NCI-H187 treated with DMSO at 0.1 percent for 48 hours (cell line): ENCODE measurements at places on chromosomes 1 and 21.
A peak's percentile ranks its signal among the peaks of the same experiment; 100 is the strongest.

- no peak for DNase-seq
Measured at GRCh38 chr1:23554127-23554480, 5.2 kb downstream of the ID3 start.

GRCh38 chr1:175192630-175193526 is at the start of gene KIAA0040:
KIAA0040 (minus strand) TSS chr1:175192776; CDS start chr1:175161013, 31,763 bp downstream.
- DNase-seq, result no peak

- DNase-seq, result no peak
Measured at GRCh38 chr1:207909687-207910086, 1.2 kb downstream of the CD34 start.

- no peak for DNase-seq
Measured at GRCh38 chr1:1320666-1321448, 3.6 kb downstream of the INTS11 start.

- no peak for DNase-seq
Measured at GRCh38 chr1:168640836-168641235, 64.4 kb downstream of the XCL1 start.

DNA sequence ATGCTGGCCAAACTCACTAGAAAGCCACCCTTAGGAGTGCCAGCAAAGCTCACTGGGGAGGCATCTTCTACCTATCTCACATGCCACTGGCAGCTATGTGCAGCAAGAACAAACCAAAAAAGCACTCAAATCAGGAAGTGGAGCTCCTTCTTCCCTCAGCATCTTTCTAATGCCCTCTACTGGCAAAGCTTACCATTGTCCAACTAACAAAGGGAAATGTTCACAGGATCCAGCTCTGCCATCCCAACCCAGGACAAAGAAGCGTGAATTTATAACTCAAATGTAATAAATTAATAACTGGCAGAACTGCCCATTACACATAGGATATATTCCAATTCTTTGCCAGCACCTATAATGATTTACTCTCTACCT is 38.9 kb downstream of the LEPR start:
- no peak for DNase-seq

- DNase-seq, result no peak
Measured at GRCh38 chr1:31013187-31013864, 52.2 kb downstream of the PUM1 start.

DNA sequence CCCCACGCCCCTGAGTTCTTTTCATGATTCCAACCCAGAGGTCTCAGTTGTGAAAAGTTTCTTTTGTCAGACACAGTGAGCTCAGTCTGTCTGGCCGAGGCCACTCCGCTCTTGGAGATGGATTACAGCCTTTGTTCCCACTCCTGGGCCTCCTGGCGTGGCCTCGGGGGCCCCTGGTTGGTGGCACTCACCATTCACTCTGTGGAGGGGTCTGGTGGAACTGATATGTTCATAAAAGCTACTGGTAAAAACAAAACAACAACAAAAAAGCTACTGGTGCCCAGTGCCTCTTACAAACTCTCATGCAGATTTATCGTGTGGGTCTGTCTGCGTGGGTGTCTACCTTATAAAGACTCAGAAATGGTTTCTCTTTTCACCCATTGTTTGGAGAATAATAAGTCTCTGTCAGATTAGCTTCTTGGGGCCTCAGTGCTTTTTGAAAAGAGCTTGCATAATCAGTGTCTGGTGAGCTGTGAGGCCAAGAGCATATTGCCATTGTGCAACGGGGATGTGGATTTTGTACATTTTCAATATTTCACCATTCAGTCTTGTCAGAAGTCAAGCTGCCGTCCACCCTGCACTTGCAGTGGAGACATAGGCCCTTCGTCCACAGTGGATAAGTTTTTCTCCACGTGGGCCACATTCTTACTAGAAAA is 86.7 kb downstream of the GALNT2 start:
- no peak for DNase-seq

GRCh38 chr1:39130325-39130724 is 74.2 kb upstream of the MACF1 start:
- no peak for DNase-seq

DNA sequence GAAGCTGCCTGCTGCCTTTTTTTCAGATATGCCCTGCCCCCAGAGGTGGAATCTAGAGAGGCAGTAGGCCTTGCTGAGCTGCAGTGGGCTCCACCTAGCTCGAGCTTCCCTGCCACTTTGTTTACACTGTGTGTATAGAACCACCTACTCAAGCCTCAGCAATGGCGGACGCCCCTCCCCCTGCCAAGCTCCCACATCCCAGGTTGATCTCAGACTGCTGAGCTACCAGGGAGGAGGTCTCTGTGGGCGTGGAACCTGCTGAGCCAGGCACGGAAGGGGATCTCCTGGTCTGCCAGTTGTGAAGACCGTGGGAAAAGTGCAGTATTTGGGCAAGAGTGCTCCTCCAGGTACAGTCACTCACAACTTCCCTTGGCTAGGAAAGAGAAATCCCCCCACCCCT is 65.1 kb downstream of the MSH4 start:
- no peak for DNase-seq

- no peak for DNase-seq
Measured at GRCh38 chr1:226134170-226135058, 52.1 kb downstream of the ACBD3 start.

DNA sequence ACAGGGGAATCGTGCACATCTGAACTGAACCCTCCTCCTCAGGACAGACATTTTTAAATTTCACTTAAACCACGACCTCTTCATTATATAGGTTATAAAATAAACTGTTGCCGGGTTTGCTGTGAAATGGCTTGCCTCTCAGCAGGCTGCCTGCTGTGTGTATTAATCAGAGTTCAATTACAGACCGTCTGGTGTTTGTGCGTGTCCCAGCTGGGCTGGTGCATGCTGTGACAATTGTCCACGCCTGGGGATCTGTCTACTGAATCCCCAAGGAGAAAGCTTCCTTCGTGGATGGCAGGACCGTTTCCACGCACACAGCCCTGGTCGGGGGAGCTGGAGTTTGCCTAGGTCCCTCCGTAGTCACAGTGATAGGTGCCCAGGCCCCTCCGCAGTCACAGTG is 13.4 kb upstream of the AGPAT3 start:
- no peak for DNase-seq

DNA sequence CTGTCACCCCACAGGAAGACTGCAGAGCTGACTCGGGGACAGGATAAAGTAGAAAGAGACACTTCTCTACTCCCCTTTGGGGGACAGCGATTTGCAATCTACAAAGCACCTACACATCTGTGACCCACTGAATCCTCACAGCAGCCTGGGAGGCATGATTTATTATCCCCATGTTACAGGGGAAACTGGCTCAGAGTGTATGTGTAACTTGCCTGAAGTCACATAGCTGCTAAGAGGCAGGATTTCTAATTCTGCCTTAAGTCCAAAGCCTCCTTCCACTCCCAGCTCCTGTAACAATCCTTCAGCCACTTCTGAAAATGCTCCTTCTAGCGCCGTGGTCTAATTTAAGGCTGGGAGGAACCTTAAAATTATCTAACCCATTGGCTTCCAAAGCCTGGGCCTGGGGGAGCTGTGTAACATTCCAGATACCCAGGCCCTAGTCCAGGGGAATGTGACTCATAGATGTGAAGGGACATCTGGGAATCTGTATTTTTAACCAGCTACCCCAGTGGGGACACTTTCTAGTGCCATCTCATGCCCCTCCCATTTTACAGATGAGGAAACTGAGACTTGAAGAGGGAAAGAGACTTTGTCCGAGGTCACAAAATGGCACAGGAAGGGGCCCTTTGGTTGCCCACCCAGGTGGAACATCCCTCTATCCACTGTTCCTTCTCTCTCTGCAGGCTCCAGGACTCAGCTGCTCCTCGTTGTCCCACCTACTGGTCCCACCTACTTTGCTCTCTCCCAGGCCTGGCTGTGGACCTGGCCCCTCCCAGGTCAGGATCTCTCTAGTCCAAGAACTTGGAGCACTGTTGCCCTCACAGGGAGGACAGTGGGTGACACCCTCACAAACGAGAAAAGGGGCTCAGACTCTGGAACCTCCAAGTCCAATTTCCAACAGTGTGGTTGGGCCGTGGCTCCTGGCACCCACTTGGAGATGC is 48.9 kb downstream of the AHDC1 start:
- DNase-seq, result no peak

- DNase-seq, result no peak
Measured at GRCh38 chr1:223556414-223557129, 108.9 kb downstream of the CAPN8 start.

GRCh38 chr1:116871779-116872146 is 38.0 kb upstream of the PTGFRN start:
- no peak for DNase-seq

GRCh38 chr1:30688920-30689794 is 34.2 kb downstream of the MATN1 start:
- no peak for DNase-seq

- DNase-seq, result no peak
Measured at GRCh38 chr1:46479744-46480350, 9.8 kb upstream of the DMBX1 start.

DNA sequence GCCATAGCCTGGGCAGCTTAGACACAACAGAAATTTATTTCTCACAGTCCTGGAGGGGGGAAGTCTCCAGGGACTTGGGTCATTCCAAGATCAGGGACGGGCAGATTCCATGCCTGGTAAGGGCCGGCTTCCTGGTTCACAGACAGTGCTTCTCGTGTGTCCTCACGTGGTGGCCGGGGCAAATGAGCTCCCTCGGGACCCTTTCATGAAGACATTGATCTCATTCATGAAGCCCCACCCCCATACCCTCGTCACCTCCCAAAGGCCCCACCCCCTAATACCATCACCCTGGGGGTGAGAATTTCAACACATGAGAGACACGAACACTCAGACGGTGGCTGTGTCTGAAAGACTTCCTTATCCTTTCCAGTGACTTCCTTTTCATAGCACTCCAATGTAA is 51.5 kb downstream of the ACOT7 start:
- no peak for DNase-seq

GRCh38 chr1:5367306-5367705 is 624.9 kb downstream of the NPHP4 start:
- no peak for DNase-seq

- DNase-seq, result no peak
Measured at GRCh38 chr1:64421377-64421776, 48.6 kb upstream of the CACHD1 start.

GRCh38 chr1:236009857-236010256 is 55.0 kb downstream of the NID1 start:
- no peak for DNase-seq

GRCh38 chr1:117613969-117614729 is 8.3 kb downstream of the TENT5C start:
- DNase-seq, result no peak

GRCh38 chr1:174217248-174217647 is 57.9 kb downstream of the RABGAP1L start:
- DNase-seq, result no peak

DNA sequence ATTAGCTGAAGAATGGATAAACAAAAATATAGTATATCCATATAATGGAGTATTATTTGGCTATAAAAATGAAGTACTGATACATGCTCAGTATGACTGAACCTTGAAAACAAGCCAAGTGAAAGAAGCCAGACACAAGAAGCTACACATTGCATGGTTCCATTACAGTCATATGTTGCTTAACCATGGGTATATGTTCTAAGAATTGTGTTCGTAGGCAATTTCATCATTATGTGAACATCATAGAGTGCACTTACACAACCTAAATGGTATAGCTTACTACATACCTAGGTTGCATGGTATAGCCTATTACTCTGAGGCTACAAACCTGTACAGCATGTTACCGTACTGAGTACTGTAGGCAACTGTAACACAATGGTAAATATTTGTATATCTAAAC is 28.6 kb upstream of the FCAMR start:
- no peak for DNase-seq

DNA sequence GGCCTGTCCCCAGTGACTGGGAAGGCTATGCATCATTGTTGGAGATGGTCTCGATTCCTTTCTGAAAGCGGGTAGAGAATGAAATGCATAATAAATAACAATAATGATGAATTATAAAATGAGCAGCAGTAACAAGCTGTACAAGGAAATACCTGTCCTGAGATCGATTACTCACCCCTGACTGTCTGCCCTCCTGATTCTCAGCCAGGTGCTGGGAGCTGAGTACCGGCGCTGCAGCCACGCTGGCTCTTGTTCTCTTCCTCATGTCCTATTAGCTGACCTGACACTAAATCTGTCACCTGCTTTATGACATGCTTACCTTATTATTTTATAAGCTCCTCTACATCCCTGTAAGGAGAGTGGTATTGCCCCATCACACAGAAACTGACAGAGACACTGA is 3.4 kb downstream of the AGPAT3 start:
- DNase-seq, result no peak

DNA sequence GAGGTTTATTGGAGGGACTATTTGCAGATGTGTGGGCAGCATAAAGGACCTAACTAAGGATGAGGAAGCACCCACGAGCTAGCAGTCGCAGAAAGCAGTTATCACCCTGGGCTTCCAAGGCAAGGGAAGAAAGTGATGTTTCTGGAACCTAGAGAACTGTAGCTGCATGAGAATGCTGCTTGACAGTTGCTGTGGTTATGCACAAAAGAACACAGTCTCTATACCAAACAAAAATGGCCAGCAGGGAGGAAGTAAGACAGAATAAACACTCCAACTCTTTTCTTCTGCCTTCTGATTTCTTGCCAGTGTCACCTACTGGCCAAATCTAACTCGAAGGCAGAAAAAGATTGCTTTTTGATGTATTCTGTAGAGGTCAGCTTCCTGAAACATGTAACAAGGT is 190.2 kb downstream of the RASAL2 start:
- DNase-seq, result no peak

- DNase-seq, result no peak
Measured at GRCh38 chr1:200306944-200307754, 102.7 kb downstream of the ZNF281 start.

- peak; percentile 77 for DNase-seq
Measured at GRCh38 chr1:26145041-26145959, 13.6 kb upstream of the FAM110D start.

- no peak for DNase-seq
Measured at GRCh38 chr1:5466487-5466886, 525.7 kb downstream of the NPHP4 start.

GRCh38 chr1:54391450-54392209 is 14.6 kb downstream of the SSBP3 start:
- no peak for DNase-seq

- no peak for DNase-seq
Measured at GRCh38 chr1:53321366-53321765, 6.5 kb downstream of the LRP8 start.

GRCh38 chr1:62882201-62883104 is 98.5 kb downstream of the ATG4C start:
- DNase-seq, result no peak

DNA sequence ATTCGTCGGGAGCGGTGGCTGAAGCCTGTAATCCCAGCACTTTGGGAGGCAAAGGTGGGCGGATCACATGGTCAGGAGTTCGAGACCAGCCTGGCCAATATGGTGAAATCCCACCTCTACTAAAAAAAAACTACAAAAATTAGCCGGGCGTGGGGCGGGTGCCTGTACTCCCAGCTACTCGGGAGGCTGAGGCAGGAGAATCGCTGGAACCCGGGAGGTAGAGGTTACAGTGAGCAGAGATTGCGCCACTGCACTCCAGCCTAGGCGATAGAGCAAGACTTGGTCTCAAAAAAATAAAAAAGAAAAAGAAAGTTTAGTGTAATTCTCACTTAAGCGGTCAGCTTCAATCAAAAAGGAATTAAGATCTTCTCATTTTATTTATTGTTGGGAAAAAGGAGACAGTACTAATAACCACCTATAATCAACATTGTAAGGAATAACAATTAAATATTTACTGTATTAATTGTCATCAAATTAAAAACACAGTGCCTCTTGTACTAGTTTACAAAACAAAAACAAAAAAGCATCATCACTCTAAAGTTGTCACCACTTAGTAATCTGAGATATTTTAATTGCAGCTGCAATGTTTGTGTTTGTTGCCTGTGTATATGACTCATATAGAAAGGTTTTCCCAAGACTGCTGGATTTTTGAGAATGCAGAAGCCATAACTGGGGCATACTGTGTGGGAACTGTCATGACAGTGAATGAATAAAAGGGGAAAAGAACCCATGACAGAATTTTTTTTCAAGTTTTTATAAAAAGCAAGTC is 3.7 kb downstream of the FBXO42 start:
- no peak for DNase-seq
